Stimulated activated CD4-positive, alpha-beta T cell treated with anti-CD3 and anti-CD28 coated beads, TNF-alpha, amount 100 ng/mL, for 1 hour (primary cell): ENCODE measurements at places on chromosomes 7 and 10.

DNA sequence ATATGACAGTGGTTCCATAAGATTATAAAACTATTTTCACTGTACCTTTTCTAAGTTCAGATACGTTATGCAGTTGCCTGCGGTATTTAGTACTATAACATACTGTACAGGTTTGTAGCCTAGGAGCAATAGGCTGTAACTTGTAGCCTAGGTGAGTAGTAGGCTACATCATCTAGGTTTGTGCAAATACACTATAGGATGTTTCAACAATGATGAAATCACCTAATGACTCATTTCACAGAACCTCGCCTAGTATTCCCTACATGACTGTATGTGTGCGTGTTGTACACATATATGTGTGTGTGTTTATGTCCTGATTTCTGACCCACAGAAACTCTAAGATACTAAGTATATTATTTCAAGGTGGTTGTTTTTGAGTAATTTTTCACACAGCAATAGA lies 139.0 kb downstream of the HERPUD2 start:
- DNase-seq, result no peak

- DNase-seq, result no peak
These were observed 39.8 kb downstream of the RGS10 start for GRCh38 chr10:119502618-119503155.

GRCh38 chr10:82908751-82909150 lies 1033.8 kb downstream of the NRG3 start:
- no peak for DNase-seq

- DNase-seq, result no peak
These were observed 435.0 kb downstream of the AUTS2 start for GRCh38 chr7:70033226-70033625.

- DNase-seq, result no peak
These were observed 310.2 kb downstream of the TNS3 start for GRCh38 chr7:47271749-47272148.

- DNase-seq, result no peak
These were observed 134.3 kb upstream of the PDE1C start for GRCh38 chr7:32204361-32205018.

GRCh38 chr10:123479640-123480039 lies 186.5 kb upstream of the GPR26 start:
- DNase-seq, result no peak

GRCh38 chr7:26305090-26305868 lies 13.6 kb downstream of the SNX10 start:
- no peak for DNase-seq

- DNase-seq, result no peak
These were observed 70.6 kb upstream of the ARID5B start for GRCh38 chr10:61830846-61831273.

DNA sequence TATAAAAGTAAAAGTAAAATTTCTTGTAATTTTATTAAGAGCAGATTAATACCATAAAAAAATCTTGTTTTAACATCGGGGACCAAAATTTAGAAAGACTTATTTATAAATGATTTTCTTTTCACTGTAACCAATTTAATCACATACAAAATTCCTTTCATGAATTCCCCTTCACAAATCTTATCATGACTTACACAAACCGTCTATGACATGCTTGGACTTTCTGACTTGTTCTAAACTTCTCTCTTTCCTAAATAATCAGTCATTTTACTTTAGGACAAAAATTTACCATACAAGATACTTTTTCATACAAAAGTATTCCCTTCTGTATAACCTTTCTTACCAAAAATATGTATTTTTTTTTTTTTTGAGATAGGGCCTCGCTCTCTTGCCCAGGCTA lies 9.3 kb downstream of the CROT start:
- no peak for DNase-seq

GRCh38 chr10:110865809-110866482 lies 5.8 kb upstream of the PDCD4 start:
- DNase-seq, result no peak

DNA sequence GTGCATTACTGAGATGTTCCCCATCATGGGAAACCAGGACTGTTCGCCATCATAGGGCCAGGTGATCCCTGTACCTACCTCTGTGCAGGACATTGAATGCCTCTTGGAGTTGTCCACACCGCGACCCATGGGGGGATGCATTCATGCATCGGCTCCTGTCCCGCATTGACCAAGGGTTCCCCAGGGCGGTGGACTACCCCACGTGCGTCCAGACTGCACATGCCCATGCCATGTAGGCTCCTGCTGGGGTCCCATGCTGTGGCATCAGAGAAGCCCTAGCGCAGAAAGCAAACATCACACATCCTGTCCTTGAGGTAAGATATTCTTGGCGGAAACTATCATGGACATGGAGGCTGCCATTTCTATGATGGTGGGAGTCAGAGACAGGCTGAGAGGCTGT lies 121.6 kb upstream of the UNC5B start:
- DNase-seq, result no peak

- DNase-seq, result no peak
These were observed 245.6 kb downstream of the MAD1L1 start for GRCh38 chr7:1987084-1987535.

DNA sequence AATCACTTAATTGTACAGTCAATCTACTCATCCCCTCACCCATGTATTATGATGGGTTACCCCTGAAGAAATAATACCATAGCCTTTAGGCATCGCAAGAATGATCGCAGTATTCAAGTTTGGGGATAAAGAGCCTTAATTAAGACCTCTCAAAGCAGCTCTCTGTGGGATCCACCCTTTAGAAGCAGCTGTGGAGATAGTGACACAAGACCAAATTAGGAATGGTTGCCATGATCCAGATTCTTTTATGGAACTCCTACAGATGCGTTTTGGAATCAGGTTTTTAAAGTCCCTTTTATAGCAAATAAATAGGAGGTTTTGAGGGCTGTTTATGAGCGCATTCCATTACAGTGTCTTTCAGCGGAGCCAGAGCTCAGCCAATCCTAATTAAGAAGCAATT lies 12.2 kb downstream of the TES start:
- no peak for DNase-seq

- no peak for DNase-seq
These were observed 192.4 kb upstream of the DKK1 start for GRCh38 chr10:52121688-52122087.

DNA sequence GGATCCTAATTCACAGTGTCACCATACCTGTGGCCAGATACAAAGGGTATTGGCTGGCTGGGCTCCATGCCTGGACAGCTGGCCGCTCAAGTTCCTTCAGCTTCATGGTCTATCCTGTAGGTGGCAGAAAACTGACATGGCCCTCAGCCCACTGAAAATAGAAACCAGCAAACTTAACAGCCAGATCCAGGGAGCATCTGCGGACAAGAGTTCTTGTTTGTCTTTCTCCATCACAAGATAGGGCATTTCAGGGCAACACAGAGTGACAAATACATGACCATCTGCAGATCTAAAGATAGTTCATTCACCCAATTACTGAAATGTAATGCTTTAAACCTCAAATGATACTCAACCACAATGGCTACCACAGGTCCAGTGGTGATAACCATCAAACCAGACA lies 2.8 kb downstream of the SEC31B start:
- DNase-seq, result no peak

- DNase-seq, result no peak
These were observed 47.8 kb upstream of the PIK3AP1 start for GRCh38 chr10:96768136-96768535.

GRCh38 chr7:143492799-143493739 lies 15.4 kb downstream of the TAS2R41 start:
- no peak for DNase-seq

DNA sequence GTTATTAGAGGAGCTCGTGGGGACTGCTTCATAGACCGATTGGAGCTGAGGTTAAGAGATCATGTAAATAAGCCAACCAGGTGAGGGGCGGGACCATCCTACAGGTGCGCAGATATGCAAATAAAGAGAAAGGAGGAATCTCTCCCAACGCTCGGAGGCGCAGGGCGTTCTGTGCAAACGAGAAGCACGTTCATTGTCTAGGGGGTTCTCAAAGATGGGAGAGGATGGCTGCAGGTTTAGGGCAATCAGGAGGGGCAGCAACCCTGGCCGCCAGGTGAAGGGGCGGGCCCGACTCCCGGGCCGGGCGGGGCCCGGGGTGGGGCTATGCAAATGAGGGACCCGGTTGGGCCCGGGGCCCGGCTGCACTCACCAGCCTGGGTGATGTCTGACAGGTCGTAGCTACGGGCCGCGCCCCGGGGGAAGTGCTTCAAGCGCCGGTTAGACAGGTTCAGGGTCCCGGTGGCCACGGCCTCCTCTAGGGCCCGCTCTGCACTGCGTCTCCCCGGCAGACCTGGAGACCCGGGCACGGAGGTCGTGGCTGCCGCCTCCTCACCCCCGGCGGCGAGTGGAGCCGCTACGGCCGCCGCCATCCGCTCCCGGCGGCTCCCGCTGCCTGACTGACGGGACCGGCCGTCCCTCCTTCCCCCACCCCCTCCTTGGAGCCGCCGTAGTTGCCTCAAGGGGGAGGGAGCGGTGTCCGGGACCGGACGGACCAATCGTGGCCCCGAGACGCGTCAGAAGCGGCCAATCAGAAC lies at the start of gene LRCH4:
TSS of gene LRCH4 (minus strand) at position 619 of the 755 bp plus-strand sequence. CDS start at position 590, 29 bp downstream.
- no peak for DNase-seq

- DNase-seq, result no peak
These were observed 98.4 kb upstream of the HABP2 start for GRCh38 chr10:113454341-113455061.

- DNase-seq, result no peak
These were observed 673.9 kb upstream of the GALNT17 start for GRCh38 chr7:70457883-70458680.

DNA sequence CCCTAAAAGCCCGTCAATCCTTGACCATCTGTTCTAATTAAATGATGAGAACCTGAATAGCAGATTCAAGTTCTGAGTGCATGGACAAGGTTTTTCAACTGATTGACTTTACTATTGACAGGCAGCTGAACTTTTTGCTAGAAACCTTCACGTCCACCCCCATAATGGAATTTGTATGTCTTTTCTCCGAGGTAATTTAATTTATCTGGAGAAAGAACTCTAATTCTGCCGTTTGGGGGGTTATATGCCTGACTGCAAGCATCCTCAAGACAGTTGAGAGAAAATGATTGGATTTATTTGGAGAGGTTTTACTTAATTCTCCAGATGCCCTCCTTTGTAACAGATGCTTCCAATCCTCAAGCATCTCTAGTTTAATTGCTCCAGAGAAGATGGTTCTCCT lies 1053.4 kb upstream of the AUTS2 start:
- DNase-seq, result no peak
